ENCODE measurements at places on chromosomes 16 and 17.

DNA sequence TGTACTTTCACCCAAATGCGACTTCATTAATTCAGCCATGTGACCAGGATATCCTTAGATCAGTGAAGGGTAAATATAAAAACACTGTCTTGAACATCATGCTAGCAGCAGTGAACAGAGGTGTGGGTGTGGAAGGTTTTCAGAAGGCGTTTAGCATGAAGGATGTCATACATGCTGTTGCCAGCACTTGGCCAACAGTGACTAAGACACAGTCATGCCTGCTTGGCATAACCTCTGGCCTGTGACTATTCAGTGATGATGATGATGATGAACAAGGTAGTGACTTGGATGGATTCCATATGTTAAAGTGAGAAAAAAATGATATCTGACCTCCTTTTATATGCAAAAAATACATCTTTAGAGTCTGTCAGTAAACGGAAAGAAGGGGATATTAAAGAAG is 97.9 kb downstream of the MAP2K4 start:
- DNase-seq = no peak

- no peak for DNase-seq
Measured at GRCh38 chr17:27904534-27905446, 11.6 kb upstream of the LYRM9 start.

DNA sequence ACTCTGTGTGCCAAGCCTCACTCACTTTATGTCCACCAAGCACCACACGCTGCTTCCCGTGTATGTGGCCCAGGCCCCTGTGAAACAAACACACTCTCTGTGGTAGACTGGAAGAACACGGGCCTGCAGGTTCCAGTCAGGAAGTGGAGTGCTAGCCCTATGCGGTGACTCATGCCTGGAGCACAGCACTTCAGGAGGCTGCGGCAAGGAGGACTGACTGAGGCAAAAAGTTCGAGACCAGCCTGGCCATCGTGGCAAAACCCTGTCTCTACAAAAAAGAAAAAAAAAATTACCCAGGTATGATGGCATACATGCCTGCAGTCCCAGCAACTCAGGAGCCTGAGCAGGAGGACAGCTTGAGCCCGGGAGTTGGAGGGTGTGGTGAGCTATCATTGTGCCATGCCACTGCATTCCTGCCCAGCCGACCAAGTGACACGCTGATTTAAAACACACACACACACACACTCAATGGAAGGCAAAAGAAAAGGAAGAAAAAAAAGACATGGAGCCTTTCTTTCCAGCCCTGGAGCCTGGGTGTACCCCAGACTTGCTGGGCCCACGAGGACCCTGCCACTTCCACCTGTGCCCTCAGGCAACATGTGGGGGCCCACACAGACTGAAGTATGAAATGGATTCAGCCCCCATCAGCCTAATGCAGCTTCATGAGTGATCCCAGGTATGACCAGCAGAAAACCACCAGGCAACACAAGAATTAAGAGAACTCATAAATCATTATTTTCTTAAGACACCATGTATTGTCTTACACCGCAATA is 126.6 kb downstream of the ANKRD11 start:
- DNase-seq = no peak

DNA sequence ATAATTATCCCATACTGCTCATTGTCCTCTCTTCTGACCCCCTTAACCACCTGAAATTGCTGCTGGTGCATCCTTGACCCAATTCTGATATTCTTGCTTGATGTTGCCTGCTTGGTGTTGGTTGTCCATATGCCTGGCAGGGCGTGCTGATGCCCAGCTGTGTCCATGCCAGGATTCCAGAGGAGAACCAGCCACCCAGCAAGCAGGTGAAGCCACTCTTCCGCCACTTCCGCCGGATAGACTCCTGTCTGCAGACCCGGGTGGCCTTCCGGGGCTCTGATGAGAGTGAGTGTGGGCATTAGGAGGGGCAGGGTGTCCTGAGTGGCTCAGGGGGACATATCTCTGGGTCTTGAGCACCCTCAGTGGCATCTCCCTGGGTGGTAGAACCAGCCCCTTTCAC is 11.4 kb downstream of the RAPGEFL1 start:
- DNase-seq = no peak

- DNase-seq = no peak
Measured at GRCh38 chr16:58425756-58426494, 33.7 kb downstream of the GINS3 start.

- DNase-seq = no peak
Measured at GRCh38 chr17:28702026-28702751, 9.5 kb downstream of the PROCA1 start.

DNA sequence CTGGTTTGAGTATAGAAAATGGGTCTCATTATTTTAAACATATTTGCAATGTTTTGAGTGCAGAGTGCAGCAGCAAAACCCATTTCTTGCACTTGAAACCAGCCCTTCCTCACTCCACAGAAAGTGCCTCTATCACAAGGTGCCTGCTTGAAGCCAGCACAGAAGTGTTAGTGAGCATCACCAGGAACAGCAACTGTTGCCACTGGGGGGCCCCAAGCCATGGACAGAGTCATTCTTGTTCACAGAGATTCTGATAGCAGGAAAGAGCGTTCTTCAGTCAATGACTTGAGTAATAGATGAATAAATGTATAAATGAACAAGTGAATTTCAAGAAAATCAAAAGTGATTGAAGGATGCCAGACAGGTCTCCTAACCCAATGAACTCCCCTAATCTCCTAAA is 45.6 kb downstream of the CHD9NB start:
- DNase-seq = no peak

DNA sequence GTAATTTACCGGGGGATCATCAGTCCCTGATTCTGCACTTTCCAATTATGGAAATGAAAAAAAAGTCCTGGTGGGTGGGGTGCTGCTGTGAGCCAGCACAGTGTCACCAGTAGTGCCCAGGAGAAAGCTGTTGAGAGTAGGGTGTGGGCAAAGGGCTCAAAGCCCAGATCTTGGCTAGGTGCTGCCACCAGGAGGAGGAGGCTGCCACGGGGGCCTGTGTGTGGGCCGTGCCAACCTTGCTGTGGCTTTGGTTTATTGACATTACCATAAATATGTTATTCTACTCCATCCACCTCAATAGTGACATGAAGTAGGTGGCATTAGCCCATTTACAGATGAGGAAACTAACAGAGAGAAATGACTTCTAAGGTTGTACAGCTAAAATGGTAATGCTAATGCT is 6.7 kb upstream of the PRPSAP2 start:
- DNase-seq = no peak

DNA sequence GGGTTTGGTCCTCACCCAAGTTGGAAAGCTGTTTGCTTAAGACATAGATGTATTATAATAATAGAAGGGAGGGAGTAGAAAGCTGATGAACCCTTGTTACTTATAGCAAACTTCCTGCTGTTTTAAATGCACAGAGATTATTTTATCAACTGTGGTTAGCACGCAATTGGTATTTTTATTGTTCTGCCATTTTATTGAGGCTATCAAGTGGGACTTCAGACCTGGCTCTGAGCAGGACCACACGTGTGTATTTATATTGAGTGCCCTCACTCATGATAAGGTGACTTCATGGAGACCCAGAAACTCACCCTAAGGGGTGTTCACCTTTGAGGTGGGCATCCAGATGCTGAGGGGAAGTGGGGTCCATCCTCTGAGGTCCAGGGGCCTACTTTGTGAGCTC is 17.0 kb downstream of the KLHL36 start:
- no peak for DNase-seq

DNA sequence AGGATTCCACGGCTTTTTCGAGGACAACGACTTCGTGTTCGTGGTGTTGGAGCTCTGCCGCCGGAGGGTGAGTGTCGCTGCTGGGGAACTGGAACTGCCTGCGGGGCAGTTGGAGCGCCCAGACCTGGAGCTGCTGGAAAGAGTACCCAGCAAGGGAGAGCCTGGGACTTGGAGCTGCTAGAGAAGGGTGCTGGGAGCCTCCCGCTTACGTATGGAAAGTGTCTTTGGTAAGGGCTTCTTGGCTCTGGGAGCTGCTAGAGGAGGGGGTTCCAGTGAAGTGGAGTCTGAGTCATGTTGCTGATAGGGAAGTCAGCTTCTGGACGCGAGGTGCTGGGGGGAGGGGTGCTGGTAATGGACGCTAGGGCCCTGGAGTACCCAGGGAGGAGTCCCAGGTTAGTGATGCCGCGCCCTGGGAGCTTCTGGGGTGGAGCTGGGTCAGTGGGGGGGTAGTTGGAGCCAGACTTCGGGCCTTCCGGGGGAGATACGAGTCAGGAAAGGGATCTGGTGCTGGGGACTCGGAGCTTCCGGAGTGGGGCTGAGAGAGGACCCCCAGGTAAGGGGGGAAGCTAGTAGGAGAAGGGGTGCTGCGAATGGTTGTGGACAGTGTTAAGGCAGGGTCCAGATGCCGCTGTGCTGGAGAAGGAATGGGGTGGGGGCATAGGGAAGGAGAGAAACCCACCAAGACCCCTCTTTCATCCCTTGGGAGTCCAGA is 741 bp downstream of the PLK1 start:
- DNase-seq = no peak

DNA sequence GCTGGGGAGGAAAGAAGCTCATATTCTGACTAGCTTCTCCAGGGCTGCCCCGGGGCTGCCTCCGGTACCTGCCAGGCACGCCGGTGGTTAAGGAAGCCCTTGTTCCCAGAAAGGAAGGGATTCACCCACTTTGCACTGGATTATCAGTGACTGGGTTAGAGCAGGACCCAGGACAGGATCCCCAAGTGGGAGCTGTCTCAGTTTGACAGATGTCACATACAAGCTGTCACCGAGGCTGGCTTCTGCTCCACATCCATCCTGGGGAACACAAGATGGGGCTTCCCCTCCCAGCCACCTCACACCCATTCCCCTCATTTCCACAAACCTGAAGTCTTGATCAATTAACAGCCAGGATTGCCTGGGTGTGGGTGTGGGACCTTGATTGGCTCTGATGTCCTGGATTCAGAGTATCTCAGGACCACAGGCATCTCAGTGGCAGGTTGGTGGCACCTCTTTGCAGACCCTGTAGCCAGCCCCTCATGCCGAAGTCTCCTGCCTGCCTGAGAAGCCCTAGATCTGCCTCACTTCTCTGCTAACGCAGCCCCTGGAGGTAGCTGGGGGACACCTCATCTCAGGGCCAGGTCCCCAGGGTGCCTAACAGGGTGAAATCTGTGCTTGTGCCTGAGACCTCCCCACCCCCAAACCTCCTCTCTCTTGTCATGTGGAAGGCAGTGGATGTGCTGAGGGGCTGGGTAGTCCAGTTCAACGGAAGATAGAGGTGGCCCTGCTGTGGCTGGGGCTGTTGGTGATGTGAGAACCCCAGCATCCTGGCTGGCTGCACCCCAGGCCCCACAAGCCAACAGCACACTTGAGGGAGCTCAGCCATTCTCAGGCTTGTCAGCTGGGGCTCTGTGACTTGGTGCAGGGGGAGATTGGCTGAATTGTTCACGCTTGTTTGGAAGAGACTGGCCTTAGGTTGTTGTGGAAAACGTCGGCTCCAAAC is 1.4 kb downstream of the CACNG5 start:
- no peak for DNase-seq

DNA sequence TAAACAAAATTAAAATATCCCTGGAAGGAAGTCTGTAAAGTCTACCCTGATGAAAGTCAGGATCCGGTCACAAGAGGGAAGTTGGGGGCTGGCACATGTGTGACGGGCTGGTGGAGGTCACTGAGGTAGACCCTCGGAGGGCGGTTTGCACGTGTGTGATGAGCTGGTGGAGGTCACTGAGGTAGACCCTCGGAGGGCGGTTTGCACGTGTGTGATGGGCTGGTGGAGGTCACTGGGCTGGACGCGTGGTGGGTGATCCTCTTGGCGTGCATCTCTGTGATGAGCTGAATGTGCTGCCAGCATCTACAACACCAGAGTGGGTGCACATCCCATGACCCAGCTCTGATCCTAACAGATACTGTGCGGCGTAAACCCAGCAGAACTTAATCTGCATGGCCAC is 43.7 kb upstream of the METRNL start:
- DNase-seq = no peak

DNA sequence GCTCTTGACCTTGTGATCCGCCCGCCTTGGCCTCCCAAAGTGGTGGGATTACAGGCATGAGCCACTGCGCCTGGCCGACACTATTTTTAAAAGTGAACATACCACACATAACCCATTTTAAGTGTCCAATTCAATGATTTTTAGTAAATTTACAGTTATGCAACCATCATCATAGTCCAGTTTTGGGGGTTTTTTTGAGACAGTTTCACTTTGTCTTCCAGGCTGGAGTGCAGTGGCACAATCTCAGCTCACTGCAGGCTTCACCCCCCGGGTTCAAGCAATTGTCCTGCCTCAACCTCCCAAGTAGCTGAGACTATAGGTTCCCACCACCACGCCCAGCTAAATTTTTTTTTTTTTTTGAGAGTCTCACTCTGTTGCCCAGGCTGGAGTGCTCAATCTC is 3.1 kb upstream of the EPOP start:
- no peak for DNase-seq

DNA sequence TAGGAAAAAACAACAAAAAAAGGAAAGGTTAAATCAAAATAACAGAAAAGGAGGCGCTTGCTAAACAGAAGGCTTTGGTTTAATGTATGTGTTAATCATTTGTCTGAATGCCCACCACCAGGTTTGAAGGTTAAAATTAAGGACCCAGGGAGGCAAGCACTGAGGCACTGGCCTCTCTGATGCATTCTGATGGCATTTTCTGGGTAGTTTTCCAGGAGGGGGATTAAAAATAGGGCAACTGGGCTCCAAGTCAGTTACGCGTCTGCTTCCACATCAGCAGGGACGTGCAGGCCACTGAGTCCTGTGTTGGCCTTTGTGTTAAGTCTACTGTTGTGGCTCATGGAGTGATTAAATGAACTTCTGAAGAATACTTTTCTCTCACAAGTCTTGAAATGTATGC is 26.9 kb downstream of the MARF1 start:
- no peak for DNase-seq

DNA sequence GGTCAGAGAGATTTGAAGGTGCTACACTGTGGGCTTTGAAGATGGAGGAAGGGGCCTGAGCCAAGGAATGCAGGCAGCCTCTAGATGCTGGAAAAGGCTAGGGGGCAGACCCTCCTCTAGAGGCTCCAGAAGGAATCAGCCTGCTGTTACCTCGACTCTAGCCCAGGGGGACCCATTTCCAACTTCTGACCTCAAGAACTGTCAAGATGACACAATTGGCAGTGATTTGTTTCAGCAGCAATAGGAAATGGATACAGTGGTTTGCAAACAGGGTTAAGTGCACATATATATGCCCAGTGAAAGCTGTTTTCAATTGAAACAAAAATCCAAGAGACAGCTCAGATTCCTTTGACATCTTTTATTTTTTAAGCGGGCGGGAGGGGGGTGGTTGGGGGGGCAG is 3.7 kb upstream of the ZDHHC1 start:
- DNase-seq = no peak

GRCh38 chr16:53546988-53547391 is 44.0 kb upstream of the AKTIP start:
- DNase-seq = no peak

GRCh38 chr16:85461022-85461813 is 151.9 kb upstream of the GSE1 start:
- DNase-seq = no peak

DNA sequence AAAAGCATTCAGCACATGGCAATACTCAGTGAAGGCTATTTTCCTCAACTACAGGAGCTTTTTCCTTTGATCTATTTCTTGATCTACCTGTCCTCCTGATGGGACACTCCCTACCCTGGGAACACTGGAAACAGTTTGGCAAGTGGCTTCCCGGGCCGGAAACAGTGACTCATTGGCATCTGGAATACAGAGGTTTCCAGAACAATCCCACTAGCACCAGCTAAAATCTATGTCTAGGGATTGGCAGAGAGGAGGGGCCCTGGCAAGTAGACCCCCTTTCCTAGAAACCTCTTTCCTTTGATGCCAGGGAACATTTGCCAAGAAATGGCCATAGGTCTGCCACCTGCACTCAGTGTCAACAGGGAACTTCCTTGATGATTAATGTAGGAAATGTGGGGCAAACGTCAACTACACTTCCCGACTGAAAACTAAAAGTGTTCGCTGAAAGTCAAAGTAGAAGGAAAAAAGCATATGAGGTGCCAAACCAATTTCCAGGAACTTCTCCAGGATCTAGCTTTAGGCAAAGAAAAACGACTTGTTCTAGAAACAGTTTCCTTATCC is 30.4 kb upstream of the FBXW10B start:
- DNase-seq = no peak
